ENCODE measurements at places on chromosomes 16 and 17.

DNA sequence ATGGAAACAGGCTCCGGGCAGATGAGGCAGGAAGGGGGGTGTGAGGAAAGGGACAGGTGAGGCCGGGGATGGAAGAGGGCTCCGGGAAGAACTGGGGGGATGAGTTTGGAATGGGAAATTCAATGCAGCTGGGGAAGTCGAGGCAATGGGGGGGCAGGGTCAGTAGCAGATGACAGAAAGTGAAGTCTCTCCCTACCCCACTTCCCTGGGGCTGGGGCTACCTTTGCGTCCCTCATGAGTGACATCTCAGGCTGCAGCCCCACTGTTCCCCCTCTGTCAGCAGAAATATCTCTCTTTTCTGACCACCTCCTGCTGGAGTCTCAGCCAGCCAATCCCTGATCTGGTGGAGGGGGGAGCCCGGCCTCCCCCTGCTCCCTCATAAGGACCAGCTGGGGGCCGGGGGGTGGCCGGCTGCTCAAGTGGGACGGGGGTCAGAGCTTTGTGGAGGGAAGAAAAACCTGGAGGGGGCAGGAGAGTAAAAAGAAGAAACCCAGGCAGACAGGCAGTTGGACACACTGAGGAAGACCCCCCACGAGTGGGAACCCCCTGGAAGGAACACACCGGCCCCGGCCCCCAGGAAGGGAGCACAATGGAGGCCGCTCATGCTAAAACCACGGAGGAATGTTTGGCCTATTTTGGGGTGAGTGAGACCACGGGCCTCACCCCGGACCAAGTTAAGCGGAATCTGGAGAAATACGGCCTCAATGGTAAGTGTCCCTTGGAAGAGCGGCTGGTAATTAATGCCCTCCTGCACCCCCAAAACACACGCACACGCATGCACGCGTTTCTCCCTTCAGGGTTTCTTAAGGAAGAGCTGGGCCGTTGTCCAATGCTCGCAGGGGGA lies at the start of gene ATP2A1:
ATP2A1 (plus strand) TSS at position 406 of the 844 bp plus-strand sequence; CDS start at position 590, 184 bp downstream.
- no peak for DNase-seq

GRCh38 chr17:27554152-27554551 lies 76.8 kb upstream of the LGALS9 start:
- no peak for DNase-seq

DNA sequence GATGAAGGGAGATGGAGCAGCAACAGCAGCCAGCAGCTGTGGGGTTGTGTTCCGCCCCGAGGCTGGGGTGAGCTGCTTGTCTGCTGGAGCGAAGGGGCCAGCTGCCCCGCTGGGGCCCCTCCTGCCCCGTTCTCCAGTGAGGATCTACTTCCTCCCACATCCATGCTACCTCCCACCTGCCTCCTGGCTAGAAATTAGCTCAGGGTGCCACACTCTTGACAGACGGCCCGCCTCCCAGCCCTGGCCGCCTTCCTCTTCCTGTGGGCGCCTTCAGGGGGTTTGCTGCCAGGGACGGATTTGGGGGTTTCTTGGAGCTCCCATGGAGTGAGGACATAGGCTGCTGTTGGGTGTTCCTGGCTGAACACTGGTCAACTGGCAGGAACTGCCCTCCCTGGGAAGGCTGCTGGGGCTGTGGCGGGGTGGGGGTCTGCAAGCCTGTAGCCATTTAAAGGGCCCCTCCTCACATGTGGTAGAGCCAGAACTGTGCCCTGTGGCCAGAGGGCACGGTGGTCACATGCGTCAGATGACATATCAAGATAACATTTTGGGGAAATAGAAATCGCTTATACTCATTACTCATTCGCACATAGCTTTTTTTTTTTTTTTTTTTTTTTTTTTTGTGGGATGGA lies 13.1 kb downstream of the TBC1D24 start:
- no peak for DNase-seq

DNA sequence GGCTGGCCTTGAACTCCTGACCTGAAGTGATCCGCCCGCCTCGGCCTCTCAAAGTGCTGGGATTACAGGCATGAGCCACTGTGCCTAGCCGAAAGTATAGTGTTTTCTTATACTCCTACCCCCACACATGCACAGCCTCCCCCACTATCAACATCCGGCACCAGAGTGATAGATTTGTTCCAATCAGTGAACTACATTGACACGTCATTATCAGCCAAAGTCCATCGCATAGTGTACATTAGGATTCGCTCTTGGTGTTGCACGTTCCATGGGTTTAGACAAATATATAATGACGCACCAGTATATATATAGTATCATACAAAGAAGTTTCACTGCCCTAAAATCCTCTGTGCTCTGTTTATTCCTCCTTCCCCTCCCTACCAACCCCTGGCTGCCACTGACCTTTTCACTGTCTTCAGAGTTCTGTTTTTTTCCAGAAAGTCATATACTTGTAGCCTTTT lies 11.9 kb upstream of the TM4SF5 start:
- DNase-seq: no peak

- DNase-seq: no peak
Observed at GRCh38 chr16:62408760-62409159, 372.5 kb upstream of the CDH8 start.

DNA sequence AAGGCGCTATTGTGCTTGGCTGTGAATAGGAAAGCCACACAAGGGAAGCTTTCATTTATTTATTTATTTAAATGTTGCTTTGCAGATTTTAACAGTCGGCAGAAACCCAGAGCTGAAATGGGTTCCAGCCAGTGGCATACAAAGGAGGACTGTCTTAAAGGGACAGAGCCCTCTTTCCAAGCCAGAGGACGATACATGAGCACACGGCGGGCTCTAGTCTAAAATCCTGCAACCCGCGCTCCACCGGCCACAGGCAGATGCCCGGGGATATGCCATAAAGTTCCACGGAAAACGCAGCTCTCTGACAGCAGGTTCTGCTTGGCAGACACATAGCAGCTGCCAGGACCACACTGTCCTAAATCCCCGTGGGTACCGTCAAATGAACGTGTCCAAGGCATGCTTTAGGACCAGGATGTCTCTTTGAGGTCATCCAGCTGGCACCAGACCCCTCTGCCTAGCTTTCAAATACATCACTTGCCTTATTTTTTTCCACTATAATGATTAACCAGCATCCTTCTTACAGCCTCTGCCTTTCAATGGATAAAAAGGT lies 64.6 kb downstream of the CYTH1 start:
- DNase-seq: no peak

- peak; percentile 91 for DNase-seq
Observed at GRCh38 chr16:79601931-79602627, 1.5 kb upstream of the MAF start.

DNA sequence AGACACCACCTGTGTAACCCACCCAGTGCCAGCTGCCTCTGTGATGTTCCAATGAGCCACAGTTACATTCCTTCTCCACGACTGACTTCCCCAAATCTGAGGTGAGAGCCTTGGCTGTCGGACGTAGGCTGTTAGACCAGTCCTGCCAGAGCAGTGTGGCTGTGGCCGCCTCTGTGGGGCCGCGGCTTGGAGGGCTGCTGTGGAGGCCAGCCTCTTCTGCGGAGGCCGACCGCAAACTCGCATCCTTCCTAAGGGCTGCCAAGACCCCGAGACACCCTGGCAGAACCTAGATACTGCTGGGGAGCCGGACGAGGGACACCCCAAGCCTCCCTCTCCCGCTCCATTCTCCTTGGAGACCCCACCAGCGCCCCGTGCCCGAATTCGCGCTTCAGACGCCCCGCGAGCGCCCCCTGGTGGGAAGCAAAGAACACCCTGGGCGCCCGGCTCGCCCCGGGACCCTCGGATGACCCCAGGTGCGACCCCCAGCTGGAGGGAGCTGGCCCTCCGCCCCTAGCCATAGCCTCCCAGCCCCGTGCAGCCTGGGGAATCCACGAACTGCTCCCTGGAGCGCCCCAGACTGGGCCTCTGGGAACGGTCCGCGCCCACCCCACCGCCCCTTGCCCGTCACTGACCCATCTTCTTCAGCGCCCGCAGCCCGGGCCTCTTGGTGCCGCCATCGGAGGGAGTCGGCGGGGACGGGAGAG lies 547 bp downstream of the PLCD3 start:
- peak; percentile 71 for DNase-seq

DNA sequence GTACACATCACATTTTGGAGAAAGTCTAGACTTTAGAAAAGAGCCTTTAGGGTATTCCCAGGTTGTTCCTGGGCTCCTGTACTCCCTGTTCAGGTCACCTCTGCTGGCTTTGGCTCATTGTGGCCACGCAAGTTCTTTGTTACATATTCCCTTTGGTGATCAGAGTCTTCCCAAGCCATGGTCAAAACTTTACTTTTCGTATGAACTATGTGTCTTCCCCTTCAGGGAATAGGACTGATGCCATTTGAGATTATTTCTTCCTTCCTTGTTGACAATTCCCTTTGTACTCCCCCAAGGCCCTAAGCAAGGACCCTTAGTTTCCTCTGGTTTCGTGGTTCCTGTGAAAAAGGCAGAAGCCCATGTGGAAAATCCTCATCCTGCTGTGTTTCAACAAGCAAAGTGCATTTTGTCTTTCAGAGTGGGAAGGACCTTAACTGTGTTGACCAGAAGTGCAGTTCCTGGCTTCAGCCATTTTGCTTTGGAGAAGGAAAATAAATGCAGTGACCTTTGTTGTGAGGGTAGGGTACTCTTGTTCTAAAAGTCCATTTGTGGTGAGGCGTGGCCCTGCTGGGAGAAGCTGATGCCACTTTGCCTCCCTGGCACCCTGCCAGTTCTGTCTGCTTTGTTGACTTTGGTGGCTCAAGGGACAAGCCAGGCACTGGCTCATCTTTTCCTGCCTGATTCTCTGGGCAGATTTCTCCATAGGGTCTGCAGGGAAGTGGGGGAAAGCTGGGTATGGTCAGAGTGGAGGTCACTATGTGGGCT lies 55.1 kb downstream of the ZNRF1 start:
- DNase-seq: peak; percentile 97

DNA sequence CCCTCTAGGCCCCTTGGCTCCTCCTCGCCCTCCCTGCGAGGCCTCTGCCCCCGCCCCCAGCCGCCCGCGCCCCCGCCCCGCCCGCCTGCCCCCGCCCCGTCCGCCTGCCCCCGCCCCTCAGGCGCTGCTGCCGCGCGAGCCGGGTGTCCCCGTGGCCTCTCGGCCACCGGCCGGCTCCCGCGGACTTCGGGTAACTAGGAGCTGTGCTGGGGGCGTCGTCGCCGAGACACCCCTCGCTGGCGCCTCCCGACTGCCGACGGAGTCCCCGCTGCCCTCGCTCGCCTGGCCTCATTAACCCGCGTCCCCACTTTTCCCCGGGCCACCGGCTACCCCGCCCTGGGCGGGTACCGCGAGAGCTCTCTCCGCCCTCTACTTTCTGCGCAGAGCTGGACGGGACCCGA lies at the start of gene TLCD1:
TLCD1 (minus strand) TSS at position 8 of the 401 bp plus-strand sequence. CDS start 136 bp downstream, outside the sequence.
- peak; percentile 85 for DNase-seq

GRCh38 chr16:13902677-13903076 lies 17.3 kb upstream of the ERCC4 start:
- DNase-seq: no peak

DNA sequence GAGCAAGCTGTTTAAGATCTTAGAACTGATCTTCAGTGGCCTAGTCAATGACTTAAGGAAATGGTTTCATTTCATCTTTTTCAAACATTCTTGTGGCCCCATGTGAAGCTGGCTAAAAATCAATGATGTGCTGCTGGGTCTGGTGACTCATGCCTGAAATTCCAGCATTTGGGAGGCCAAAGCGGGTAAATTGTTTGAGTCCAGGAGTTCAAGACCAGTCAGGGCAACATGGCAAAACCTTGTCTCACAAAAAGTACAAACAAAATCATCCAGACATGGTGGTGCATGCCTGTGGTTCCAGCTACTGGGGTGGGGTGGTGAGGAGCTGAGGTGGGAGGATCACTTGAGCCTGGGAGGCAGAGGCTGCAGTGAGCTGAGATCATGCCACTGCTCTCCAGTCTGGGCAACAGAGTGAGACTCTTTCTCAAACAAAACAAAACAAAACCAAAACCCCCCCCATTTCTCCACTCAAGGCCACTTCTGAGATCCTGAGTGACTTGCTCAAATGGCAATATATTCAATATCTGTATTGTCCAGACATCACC lies 17.4 kb upstream of the COL1A1 start:
- no peak for DNase-seq

GRCh38 chr17:1716912-1717695 lies 6.9 kb upstream of the TLCD2 start:
- peak; percentile 98 for DNase-seq

GRCh38 chr17:43813386-43813785 lies 19.6 kb downstream of the MPP3 start:
- DNase-seq: no peak

Data from colonic mucosa (tissue), 4 donors.